Ovary (tissue), 10 donors: ENCODE measurements at places on chromosomes 11 and 22.

GRCh38 chr11:110286298-110287040, 9.9 kb downstream of the RDX start:
- DNase-seq = no peak

DNA sequence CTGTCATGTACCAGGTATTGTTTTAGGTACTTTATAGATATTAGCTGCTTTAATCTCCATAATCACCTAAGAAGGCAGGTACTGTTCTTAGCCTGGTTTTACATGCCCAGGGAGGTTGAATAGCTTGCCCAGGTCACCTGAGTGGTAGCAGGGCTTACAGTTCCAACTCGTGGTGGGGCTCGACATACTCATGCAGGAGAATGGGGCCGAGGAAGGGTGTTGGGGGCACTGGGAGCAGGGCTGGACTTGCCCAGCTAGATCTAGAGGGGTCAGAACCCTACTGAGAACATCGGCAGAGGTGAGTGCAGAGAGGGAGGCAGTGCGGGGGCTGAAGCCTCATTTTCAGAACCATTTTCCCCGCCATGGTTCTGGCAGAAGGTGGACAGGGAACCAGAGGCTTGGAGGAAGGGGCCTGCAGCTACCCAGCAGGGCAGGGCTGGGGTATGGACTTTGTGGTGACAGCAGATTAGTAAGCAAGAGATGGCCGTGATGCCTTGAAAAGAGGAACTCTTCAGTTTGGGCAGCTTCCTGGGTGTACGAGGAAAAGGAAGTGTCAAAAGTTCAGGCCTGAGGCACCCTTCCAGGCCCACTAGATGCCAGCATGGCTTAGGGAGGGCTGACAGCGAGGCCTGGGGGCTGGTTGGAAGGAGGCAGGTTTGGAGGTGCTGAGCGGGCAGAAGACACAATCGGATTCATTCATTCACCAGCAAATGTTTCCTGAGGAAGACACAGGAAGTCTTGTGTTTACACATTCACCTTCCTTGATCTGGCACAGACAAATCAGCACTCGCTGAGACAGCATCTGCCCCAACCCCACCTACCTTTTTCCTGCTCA, 54.7 kb upstream of the LYVE1 start:
- DNase-seq = no peak

- no peak for DNase-seq
These were observed at the start of gene KRTAP5-3 for GRCh38 chr11:1608363-1608762. Gene KRTAP5-3, minus strand, starts transcription at chr11:1608463. Its CDS starts 78 bp downstream, at chr11:1608385.

- DNase-seq = peak; percentile 82
These were observed 26.6 kb upstream of the MYRF start for GRCh38 chr11:61725781-61726231.

DNA sequence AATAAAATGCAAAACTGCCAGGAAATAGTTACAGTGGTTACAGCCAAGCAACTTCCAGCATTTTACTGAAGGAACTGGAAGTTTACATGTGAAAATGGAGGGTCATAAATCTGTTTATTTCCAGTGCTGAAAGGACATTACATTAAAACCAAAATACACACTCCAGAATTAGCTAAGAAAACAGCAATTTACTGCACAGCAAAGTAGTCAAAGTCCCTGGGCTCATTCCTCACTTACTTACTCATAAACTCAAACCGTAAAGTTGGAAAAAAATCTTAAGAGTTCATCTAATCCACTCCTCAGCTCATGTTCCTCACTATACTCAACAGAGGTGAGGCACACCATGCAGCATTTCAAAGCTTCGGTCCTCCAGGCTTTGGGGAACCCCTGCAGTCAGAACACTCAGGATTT, 17.4 kb downstream of the CTSC start:
- DNase-seq = no peak

DNA sequence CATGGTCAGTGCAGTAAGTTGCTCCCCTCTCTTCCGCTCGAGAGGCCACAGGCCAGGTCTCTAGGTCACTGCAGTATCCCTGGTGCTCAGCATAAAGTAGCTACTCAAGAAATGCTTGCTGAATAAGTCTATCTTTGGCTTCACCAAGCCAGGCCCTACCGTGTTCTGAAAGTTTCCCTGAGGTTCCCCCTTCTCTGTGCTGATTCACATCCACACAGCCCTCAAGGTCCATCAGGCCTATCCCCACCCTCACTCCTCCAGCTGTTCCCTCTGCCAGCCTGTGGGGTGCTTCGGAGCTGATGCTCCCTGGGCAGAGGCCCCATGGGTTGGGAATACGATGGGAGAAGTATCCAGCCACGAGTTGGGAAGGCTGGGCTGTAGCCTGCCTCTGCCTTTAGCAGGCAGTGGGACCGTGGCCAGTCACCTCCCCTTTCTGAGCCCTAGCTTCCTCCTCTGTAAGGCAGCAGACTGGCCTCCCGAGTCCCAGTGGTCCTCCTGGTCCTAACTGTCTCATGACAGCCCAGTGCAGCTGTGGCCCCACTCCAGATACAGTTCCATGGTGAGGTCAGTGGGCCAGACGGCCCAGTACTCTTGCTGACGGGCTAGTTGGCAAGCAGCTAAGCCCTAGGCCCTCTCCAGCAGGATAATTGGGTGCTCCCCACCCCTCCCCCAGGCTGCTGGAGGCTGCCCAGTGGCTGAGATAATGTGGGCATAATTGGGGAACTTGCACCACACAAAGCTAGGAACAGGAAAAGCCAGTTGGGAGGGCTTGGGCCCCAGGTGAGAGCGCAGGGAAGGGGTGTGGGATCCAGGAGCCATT, 48.2 kb downstream of the NECTIN1 start:
- DNase-seq = no peak

DNA sequence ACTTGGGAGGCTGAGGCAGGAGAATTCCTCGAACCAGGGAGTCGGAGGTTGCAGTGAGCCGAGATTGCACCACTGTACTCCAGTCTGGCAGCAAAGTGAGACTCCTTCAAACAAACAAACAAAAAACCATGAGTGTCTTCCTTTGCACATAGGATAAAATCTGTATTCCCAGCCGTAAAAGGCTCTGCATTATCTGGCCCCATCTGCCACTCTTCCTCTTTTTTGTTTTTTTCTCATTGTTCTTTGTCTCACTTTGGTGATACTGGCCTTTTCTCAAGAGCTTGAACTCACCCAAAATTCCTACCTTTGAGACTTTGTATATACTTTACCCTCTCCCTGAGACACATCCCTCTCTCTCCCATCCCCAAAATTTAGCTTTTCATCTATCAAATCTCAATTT, 17.6 kb downstream of the FDX1 start:
- DNase-seq = no peak

GRCh38 chr11:35262056-35262455, 123.1 kb downstream of the CD44 start:
- no peak for DNase-seq

GRCh38 chr11:112118176-112118575, 31.5 kb downstream of the SDHD start:
- DNase-seq = no peak

- DNase-seq = no peak
These were observed 245.6 kb downstream of the BLID start for GRCh38 chr11:121870206-121871045.

DNA sequence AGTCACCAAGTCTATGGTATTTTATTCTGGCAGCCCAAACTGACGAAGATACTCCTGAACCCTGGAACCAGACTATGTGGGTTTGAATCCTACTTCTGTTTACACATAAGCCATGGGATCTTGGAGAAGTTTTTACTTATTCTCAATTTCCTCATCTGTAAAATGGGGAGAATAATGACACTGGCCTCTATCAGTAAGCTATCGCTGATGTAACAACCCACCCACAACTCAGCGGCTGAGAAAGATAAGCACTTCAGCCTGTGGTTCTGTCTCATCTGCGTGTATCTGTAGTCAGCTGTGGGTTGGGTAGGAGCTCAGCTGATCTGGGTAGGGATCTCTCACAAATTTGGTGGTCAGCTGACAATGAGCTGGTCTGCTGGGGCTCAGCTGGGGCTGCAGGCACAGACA, 68.0 kb upstream of the ALX4 start:
- no peak for DNase-seq

GRCh38 chr11:94849839-94850238, 81.7 kb downstream of the AMOTL1 start:
- peak; percentile 42 for DNase-seq

DNA sequence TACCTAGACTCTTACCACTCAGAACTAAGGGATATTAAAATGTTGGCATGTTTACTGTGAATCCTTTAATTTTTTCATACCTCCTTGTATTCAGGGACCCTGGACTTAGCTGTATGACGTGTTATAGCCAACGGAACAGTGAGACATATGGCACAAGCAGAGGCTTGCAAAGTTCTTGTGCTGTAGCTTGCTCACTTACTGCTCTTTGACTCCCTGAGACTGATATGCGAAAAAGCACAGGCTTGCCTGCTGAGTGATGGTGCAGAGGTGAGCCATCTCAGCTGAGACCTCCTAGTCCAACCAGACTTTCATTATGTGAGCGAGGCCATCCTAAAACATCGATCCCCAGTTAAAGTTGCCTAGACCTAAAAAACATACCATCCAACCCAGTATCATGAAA, 811.0 kb downstream of the METTL15 start:
- no peak for DNase-seq

- DNase-seq = peak; percentile 90
These were observed 13.6 kb downstream of the BCL9L start for GRCh38 chr11:118911880-118912741.

GRCh38 chr22:20029550-20030225, 8.8 kb downstream of the TANGO2 start:
- no peak for DNase-seq

- no peak for DNase-seq
These were observed 826.1 kb upstream of the CNTN5 start for GRCh38 chr11:98194611-98195010.

GRCh38 chr11:3849297-3849874, 6.1 kb upstream of the STIM1 start:
- no peak for DNase-seq

DNA sequence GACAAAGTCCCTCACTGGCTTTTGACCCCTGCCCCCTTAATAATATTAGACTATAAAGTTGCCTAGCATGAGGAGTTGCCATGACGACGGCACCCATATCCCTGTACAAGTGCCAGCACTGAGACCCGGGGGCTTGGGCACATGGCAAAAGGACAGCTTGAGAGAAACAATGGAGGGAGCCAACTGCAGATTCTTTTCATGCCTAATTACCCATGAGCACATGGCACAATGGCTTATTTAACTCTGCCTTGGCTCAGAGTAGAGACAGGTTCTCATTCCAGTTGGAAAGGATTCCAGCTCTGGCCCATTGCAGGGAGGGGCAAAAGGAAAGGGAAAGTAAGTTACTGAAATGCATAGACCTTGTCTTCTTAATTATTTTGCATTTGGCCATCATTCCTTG, 261.2 kb upstream of the UBASH3B start:
- DNase-seq = no peak

GRCh38 chr11:72816404-72816990, 2.3 kb downstream of the ATG16L2 start:
- peak; percentile 25 for DNase-seq

DNA sequence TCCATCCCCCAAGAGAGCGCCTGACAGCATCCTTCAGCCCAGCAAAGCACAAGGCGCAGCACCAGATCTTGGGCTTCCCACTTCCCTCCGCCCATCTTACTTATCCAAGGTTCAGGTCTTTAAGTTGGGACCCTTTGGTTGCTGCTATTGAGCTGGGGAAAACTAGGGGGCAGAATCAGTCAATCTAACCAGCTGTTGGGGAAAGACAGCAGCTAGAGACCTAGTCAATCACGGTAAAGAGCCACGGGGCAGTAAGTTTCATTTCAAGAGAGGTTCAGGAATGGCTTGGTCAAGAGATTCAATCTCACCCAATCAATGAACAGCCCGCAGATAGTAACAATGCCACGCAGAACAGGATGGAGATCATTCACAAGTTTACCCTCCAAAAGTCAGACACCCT, 1.7 kb downstream of the ABTB2 start:
- DNase-seq = no peak

DNA sequence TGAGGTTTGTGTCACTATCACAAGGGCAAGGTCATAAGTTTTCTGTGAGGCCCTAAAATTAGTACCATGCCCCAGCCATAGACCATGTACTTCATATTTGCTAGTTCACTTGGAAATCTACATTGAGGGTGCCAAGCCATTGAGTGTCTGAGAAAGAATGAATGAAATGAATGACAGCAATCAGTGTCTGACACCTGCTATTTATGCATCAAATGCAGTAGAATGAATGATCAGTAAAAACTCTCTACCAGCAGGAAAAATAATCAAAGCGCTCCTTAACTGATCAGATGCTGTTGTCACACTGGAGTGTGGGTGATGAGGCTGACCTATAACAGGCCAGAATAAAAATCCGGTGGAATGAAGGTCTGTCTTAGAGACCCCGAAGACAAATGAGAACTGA, 467.9 kb upstream of the B3GAT1 start:
- DNase-seq = no peak

DNA sequence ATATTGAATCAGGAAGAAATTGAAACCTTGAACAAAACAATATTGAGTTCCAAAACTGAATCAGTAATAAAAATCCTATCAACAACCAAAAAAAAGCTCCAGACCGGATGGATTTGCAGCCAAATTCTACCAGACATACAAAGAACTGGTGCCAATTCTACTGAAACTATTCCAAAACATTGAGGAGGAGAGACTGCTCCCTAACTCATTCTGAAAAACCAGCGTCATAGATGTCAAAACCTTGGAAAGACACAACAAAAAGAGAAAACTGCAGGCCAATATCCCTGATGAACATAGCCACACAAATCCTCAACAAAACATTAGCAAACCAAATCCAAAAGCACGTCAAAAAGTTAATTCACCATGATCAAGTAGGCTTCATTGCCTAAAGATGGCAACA, 353.8 kb downstream of the TMEM135 start:
- DNase-seq = no peak

DNA sequence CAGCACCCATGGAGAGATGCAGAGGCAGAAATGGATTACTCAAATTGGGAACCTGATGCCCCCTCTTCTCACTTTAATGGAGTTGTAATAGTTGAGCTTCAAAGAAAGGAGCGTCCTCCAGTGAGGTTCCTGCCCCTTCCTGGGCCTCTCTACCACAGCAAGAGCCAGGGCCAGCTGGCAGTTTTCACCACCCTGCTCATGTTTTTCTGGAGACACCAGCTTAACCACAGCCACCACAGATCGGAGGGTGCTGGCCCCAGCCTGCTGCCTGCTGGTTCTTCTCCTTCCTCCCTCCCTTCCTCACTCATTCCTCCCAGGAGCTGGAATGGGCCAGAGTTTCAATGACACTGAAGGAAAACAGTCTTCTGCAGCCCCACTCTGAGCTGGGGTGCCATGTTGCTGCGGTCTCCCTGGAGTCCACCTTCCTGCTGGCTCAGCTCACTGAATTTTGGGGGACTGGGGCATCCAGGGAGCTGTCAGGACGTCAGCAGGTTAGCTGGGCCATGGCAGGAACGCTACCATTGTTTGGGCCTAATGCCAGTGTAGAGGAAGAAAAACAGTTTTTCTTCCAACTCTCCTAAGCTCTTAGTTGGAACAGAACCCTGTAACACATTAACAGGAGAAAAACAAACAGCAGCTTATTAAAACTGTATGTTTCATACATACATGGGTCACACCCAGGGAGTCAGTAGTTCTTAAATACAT, 57.7 kb downstream of the TRAF6 start:
- DNase-seq = no peak
